ENCODE measurements at places on chromosomes 4 and X.

DNA sequence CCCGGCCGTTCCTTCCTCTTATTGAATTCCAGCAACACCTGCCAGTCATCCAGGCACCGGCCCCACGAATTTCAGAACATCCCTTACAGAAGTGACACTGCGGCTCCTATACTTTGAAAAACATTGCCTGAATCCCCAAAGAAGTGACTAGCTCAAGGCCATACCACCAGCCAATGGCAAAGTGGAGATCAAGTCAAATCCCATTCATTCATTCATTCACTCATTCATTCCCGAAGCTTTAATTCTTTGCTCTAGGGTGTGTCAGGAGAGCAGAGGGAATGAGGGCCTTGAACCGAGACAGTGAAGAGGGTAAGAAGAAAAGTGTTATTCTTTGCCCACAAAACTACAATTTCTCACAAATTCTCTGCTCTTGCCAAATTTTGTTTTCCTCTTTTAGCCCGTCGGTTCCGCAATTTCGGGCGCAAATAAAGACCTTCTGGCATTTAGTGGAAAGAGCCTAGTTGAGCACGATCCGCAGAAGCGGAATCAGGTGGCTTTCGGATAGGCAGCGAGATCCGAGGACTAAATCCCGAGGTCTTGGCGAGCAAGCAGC lies 824 bp upstream of the HMGB3 start:
- DNase-seq: no peak

- DNase-seq: no peak
These were observed 68.4 kb downstream of the MFAP3L start for GRCh38 chr4:169957785-169958184.

GRCh38 chrX:92224406-92224805 lies 445.2 kb downstream of the PCDH11X start:
- no peak for DNase-seq

DNA sequence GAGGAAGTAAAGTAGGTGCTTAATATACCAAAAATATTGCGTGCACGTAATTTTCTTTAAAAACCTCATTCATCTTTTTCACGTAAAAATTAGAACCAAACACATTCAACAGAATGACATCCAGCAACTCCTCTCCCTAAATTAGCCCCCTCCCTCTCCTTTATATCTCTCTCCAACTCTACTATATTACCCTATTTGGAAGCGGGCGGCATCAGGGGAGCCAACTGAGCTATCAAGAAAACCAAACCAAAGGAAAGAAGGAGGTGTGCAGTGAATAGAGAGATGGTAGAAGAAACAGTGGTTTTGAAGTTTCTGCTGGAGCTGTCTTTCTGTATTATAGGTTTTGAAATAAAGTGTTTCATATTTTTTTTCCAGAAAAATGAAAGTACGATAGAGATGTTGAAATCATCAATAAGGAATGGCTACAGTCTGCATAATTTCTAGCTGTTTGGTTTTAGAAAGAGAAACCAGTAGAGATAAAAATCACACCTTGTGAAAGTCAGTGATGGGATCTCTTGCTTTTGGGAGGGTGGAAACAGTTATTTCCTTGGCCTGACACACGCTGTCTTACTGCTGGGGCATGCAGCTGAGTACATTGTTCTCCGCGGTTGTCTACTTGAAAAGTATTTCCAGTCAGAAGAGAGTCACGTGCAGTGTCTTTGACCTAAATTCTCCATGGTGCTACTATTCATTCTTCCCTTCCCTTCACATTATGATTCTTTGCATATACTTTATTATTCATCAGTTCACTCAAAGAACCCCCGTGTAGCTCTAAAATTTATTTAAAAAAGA lies 94.1 kb upstream of the WDR17 start:
- DNase-seq: no peak

DNA sequence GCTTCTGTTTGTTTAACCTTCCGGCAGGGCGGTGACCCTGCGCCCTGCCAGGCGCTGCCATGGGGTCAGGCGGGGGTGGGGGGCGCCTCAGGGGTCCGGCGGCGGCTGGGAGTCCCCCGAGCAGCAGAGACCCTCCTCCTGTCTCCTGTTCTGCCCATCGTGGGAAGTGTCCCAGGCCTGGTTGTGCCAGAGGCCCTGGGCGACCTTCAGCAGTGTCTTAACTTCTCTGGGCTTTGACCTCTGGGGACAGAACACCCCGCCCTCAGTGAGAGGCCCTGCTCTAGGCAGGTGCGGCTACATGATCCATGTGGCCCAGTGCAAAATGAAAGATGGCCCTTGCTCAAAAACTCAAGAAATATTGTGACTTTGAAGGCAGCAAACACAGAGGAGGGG lies 22.8 kb upstream of the HMX1 start:
- no peak for DNase-seq

- no peak for DNase-seq
These were observed 143.4 kb upstream of the MED14 start for GRCh38 chrX:40878766-40879165.

GRCh38 chrX:11702420-11702819 lies 36.7 kb upstream of the ARHGAP6 start:
- DNase-seq: no peak

GRCh38 chrX:138748480-138748879 lies 37.0 kb upstream of the FGF13 start:
- DNase-seq: peak; percentile 0

DNA sequence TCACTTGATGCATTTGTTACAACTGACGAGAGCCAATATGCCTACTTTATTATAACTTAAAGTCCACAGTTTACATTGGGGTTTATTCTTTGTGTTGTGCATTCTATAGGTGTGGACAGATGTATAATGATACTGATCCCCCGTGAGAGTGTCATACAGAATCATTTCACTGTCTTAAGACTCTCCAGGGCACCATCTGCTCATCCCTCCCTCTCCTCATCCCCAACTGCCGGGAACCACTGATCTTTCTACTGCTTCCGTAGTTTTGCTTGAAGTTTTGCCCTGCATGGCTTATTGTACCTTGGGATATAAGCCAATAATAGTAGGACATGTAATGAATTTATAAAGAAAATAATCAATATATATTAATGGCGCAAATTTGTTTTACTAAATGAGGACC lies 137.8 kb upstream of the MSX1 start:
- no peak for DNase-seq

DNA sequence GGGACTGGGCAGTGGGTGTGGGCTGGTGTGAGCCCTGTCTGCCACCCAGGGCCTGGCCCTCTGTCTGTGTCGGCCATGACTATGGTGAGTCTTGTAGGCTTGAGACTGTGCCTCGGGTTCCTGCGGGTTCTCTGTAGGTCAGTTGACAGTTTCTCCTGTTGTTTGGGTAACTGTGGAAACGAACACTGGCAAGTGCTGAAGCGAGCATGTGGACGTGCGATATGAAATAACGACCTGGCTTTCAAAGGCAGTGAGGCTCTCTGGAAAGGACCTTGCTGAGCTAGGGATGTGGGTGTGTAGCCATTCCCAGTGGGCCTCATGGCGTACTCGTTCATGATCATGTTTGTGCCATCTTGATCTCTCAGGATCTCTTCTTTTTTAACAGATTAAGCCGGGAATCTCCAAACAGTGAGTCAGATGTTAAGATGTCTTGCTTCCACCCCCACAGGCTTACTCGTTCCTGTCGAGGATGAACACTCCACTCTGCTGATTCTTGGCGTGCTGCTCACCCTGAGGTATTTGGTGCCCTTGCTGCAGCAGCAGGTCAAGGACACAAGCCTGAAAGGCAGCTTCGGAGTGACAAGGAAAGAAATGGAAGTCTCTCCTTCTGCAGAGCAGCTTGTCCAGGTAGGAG lies 41.3 kb downstream of the HTT start:
- no peak for DNase-seq

GRCh38 chr4:9867751-9868425 lies 86.5 kb downstream of the DRD5 start:
- peak; percentile 33 for DNase-seq

DNA sequence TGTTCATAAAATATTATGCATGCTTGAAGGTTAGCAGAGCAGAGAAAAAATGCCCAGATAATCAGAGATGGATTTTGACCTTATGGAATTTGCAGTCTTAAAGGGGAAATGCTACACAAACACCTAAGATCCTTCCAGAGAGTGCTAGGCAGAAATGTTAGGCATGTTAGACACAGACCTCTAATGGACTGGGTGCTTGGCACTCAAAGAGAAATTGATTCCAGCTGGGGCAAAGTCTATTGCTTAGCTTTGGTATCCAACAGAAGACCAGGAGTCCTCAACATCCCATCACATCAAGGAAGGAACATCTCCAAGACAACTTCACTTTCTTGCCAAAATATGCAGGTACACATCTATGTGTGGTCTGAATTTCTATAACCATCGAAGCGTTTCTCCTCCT lies 32.2 kb upstream of the PPARGC1A start:
- DNase-seq: no peak

- no peak for DNase-seq
These were observed 133.6 kb upstream of the C1QTNF7 start for GRCh38 chr4:15294202-15294601.

GRCh38 chr4:147754037-147754445 lies 22.2 kb downstream of the ARHGAP10 start:
- DNase-seq: no peak

GRCh38 chr4:5045097-5045496 lies 6.2 kb upstream of the STK32B start:
- no peak for DNase-seq

- DNase-seq: no peak
These were observed at the start of gene SRPK3 for GRCh38 chrX:153780678-153781427. SRPK3 (plus strand) TSS chrX:153781041; CDS start chrX:153781087, 46 bp downstream.

- no peak for DNase-seq
These were observed 818 bp downstream of the RAI2 start for GRCh38 chrX:17860179-17860780.

GRCh38 chrX:37420756-37421155 lies 71.6 kb downstream of the PRRG1 start:
- DNase-seq: no peak

- DNase-seq: peak; percentile 89
These were observed at the start of gene CXCL8 for GRCh38 chr4:73740353-73740778. CXCL8 (plus strand) TSS chr4:73740569; CDS start chr4:73740659, 90 bp downstream.

- DNase-seq: no peak
These were observed 11.4 kb downstream of the PBDC1 start for GRCh38 chrX:76184276-76184675.

GRCh38 chr4:38123555-38123954 lies 163.4 kb downstream of the PTTG2 start:
- DNase-seq: peak; percentile 54

- DNase-seq: peak; percentile 36
These were observed 338.3 kb upstream of the GALNT7 start for GRCh38 chr4:172830295-172830764.

DNA sequence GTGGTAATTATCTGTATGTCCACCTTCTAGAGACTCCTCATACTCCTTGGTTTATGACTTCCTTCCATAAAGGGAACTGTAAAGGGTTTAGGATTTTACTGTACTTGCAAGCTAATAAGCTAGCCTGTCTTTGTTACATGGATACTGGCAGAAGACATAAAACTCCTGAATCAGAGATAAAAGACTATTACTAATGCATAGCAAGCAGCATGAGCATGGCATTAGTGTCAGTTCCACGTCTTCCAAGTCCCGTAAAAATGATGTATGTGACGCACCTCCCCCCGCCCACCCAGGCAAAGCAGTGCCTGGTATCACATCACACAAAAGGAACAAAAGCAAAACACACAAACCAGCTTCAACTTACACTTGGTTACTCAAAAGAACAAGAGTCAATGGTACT lies 71.0 kb downstream of the SLC10A6 start:
- no peak for DNase-seq

Data from COR-L47 (cell line).